ENCODE measurements at places on chromosomes 12 and 14.

GRCh38 chr12:88501972-88502938 is 78.0 kb downstream of the KITLG start:
- DNase-seq, result no peak

- no peak for DNase-seq
Observed at GRCh38 chr14:77242752-77243151, 28.3 kb downstream of the NGB start.

DNA sequence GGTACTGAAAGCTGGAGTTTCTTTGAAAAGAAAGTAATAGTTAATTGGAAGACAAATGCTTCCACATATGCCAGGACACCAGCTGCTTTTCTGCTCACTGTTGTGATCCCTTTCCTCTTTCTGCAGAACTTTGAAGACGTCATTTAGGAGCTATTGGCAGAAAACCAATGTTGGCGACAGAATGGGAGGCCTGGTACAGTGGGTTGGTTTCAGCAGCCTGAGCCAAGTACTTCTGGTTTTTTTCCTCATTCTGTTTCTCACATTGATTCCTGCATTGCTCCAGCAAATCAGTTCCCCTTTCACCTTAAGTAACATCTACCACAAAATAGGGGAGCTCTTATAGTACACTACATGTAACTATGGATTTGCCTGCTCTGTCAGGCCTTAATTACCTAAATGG is 96.9 kb downstream of the FIGNL2 start:
- no peak for DNase-seq

DNA sequence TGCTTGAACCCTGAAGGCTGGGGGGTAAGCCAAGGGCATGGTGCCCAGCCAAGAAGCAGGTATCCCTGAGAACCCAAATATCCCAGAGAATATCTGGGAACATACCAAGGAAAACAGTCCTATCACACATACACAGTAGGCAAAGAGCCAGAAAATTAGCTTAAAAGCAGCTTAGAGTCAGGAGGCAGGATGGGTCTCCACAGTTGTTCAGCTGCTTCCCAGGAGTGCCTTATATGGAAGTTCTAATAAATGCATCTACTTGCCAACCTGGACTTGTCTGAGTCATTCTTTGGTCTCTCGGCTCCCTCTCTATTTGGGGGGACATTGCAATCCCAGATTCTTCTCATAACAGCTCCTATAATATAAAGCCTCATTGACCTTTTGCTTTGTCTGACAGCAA is 9.0 kb upstream of the GPR135 start:
- DNase-seq, result no peak

DNA sequence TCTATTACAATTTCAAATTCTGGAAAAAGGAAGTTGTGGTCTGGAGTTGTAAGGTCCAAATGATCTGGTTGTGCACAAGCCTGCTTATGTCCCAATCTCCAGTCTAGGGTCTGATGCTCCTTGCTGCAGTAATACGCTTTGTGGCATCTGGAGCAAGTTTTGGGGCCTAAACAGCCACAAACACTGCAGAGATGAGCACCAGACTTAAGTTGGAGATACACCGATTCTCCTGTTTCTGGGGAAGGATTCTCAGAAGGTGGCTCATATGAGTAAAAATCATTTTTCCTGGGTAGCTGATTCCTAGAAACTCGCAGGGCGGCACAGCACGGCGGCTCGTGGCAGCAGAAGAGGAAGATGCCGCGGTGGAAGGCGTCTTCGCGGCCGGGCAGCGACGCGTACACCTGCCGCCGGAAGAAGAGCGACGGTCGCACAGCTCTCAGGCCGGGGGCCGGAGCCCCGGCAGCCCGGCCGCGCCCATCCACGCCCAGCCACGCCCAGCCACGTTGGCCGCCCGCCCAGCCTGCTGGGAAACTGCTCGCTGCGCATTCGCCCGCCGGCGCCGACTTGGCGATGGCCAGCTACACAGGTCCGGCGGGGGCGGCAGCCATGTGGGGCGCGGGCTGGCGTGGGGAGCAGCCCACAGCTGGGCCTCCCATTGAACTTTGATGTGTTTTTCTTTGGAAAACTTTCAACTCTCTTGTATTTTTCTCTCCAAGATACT is 129.0 kb downstream of the ASCL4 start:
- DNase-seq, result no peak

DNA sequence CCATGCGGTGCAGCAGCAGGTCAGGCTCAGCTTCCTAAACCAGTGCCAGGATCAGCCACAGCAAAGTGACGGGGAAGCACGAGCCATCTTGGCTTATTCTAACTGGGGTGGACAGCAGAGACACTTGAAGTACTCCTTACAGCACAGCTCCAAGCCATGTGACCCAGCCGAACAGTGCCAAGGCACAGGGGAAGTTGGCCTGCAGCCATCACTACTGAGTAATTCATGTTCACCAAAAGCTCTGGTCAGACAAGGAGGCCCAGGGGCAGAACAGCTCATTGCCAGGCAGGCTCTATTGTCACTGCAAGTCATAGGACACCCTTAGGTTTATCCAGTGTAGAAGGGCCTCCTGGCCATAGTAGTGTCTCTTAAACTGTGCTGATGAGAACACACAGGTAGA is 23.4 kb upstream of the SLC35F4 start:
- no peak for DNase-seq

- DNase-seq, result no peak
Observed at GRCh38 chr12:131060011-131060703, 106.5 kb downstream of the ADGRD1 start.

- DNase-seq, result no peak
Observed at GRCh38 chr14:52352061-52352491, 38.0 kb downstream of the PTGER2 start.
